Stimulated activated CD4-positive, alpha-beta T cell treated with anti-CD3 and anti-CD28 coated beads, Interleukin-1b, Interleukin-23, amount 100 ng/mL, for 4 hours (primary cell): ENCODE measurements at places on chromosomes 5 and 9.

GRCh38 chr5:175493260-175493659, 14.9 kb downstream of the SFXN1 start:
- DNase-seq: no peak

DNA sequence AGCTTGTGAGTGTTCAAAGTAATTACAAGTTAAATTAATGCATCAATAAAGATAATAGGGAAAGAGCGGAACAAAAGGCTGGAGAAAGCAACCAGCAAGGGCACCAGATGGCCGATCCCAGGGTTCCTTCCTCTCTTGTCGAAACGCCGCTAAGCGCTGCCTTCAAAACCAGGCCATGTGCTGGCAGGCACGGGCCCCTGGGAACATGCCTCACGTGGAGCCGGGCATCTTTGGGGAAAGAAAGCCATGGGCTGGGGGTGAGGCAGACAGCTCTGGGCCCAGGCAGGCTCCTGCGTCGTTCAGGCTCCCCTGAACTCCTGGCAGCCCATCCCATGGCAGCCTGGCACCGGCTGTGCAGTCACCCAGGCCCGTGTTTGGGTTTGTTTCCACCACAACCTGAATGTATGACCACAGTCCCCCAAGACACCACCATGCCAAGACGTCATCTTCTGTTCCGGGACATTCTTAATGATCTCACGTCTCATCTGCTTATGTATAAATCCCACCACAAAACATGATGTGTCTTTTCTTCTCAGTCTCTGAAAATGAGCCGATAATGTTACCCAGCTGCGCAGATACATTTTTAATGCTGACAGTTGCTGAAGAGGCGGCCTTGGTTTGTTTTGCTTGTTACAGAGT, 110.4 kb upstream of the SARDH start:
- DNase-seq: no peak

- DNase-seq: no peak
These were observed 411.0 kb downstream of the MAT2B start for GRCh38 chr5:163916376-163916775.

DNA sequence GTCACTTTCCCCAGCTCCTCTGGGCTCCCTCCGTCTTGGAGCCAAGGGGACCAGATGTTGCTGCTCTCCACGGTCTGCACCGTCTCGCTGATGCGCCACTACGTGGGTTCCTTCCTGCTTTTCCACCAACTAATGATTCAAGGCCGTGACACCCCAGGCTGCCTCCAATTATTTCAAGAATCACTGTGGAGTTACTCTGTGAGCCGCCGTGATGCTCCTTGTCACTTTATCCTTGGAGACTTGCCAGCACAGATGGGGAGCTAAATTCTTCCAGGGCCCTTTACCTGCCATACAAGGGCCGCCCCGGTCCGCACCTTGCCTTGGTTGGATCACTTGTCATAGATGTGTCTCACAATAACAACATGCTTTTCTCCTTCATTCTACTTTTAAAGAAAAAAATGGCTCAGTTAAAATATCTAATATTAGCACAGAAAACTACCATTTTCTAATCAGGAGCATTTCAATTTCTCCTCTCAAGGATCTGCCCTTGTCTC, 202.0 kb downstream of the FSTL4 start:
- no peak for DNase-seq

DNA sequence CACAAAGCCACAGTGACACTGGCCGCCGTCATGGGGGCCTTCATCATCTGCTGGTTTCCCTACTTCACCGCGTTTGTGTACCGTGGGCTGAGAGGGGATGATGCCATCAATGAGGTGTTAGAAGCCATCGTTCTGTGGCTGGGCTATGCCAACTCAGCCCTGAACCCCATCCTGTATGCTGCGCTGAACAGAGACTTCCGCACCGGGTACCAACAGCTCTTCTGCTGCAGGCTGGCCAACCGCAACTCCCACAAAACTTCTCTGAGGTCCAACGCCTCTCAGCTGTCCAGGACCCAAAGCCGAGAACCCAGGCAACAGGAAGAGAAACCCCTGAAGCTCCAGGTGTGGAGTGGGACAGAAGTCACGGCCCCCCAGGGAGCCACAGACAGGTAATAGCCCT, 26.1 kb downstream of the HRH2 start:
- no peak for DNase-seq

GRCh38 chr9:76351006-76351405, 43.2 kb downstream of the RFK start:
- no peak for DNase-seq

DNA sequence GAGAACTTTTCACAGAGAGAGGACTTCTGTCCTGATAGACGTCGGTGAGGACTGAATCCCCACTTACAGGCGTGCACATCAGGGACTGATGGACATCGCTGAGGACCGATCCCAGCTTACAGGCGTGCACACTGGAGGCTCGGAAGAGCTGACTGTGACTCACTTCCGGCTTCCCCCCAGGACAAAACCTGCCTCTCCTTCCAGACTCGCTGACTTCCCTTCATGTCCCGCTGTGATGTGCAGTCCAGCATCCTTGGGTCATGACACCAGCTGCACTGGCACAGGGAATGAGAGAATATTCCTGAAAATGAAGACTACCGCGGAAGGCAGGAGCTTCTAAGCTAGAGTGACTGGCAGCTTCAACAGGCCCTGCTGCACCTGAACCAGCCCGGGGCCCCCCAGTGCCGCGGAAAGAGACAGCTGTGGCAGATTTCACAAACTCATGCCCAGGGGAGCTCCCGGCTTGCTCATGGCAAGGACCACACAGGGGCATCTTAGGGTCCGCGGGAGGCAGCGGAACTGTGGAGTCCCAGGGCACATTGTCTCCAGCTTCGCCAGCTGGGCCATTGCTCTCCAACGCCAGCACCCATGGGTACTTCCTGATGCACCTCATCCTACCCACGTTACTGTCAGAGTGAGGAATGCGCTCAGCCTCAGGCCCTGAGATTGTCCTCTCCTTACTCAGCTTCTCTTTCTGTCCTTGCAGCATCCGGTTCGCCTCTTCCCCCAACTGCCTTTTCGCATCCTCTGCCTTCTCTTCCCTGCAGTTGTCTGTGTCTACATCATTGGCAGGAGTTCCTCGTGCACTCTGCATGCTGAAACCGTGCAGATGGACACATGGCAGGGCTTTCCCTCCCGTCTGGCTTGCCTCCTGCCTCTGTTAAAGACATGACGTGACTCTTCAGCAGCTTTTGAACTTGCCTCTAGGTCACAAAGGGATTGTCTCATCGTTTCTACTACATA, 29.5 kb downstream of the SURF6 start:
- DNase-seq: no peak

GRCh38 chr5:112338681-112339337, 80.3 kb downstream of the EPB41L4A start:
- no peak for DNase-seq

- no peak for DNase-seq
These were observed 25.2 kb upstream of the GLRA1 start for GRCh38 chr5:151949701-151950308.
